ENCODE measurements at places on chromosomes 7 and 10.

- no peak for DNase-seq
Measured at GRCh38 chr10:116748041-116748440, 5.7 kb upstream of the HSPA12A start.

DNA sequence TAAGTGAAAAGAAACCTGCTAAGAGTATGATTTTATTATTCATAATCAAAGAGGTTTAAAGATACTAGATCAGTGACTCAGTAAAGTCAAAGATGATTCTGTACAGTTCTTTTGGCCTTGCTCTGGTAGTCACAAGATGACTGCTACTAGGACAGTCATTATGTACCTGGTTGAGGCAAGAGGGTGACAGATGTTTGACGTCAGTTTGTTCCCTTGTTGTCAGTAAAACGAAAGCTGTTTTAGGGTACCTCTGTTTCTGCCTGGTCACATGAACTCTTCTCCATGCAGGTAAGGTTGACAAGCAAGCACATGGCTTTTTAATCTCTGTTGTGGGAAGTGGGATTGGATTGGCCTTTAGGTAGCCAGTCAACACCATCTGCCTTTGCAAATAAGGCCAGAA, 308.0 kb downstream of the EXOC4 start:
- no peak for DNase-seq

DNA sequence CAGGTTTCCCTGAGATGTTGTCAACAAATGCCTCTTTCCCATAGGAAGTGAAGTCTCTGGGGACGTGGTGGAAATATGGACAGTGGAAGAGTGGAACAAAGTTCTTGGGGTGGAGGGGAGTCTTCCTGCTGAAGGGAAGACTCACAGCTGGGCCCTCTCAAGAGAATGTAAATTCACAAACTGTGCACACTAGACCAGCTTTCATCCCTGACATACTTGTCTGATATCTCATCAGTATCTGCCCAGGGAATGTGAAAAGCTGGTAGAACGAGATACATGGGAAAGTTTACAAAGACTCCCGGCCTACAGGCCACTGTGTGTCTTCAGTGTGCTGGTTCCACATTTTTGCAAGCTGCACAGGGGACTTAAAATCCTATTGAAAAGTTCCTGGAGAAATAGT, 16.7 kb upstream of the CCDC3 start:
- DNase-seq, result no peak

GRCh38 chr7:74479961-74480829, 26.5 kb downstream of the GTF2IRD1 start:
- DNase-seq, result no peak

DNA sequence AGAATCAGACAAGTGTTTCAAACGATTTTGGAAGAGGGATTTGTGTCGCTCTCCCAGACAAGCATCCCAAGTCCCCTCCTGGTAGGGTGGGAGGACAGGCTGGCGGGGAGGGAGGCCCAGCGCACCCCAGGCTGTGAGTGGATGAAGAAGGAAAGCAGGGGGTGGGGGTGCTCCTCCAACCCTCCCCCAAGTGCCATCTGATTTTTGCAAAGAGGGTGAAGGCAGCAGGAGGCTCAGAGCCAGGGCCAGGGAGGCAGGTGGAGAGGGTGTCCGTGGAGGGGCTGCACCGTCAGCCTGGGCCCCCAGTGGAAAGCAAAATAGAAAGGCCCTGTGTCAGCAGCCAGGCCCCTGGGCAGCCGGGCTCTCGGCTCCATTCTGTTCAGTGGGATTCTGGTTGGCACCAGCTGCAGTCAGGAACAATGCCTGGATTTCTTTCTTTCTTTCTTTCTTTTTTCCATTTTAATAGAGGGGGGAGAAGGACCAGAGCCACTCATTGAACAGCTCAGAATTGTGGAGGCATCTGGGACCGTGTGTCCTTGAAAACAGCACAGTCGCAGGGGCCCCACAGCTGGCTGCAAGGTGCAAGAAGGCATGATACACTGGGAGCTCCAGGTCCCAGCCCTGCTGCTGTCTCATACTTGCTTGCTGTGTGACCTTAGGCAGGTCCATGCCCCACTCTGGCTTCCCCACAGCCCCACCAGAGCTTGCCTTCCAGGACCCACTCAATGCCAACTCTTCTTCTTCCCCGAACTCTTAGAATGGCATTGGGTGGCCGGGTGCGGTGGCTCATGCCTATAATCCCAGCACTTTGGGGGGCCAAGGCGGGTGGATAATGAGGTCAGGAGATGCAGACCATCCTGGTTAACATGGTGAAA, 7.1 kb upstream of the ZMIZ1 start:
- no peak for DNase-seq

- no peak for DNase-seq
Measured at GRCh38 chr7:19621740-19622139, 87.1 kb downstream of the POLR1F start.

- no peak for DNase-seq
Measured at GRCh38 chr7:27685209-27685608, 22.5 kb upstream of the HIBADH start.

GRCh38 chr10:130771491-130771946, 540.0 kb downstream of the TCERG1L start:
- DNase-seq, result no peak

DNA sequence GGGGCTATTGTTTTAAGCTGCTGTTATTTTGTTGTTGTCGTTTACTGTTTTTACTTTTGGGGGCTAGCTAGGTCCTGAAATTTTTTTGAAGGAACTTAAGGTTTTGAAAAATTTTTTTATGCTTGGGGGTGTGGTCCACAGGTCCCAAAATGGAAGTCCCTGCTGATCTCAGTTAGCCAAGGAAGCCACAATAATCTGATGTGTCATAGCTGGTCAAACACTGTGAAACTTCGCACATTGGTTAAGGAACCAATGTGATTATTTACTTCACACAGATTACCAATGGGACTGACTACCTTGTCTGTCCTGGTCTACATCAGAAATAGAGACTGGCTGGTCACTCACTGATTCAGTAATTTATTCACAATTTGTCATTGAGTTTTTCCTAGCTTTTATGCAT, 29.5 kb upstream of the HYCC1 start:
- DNase-seq, result no peak

DNA sequence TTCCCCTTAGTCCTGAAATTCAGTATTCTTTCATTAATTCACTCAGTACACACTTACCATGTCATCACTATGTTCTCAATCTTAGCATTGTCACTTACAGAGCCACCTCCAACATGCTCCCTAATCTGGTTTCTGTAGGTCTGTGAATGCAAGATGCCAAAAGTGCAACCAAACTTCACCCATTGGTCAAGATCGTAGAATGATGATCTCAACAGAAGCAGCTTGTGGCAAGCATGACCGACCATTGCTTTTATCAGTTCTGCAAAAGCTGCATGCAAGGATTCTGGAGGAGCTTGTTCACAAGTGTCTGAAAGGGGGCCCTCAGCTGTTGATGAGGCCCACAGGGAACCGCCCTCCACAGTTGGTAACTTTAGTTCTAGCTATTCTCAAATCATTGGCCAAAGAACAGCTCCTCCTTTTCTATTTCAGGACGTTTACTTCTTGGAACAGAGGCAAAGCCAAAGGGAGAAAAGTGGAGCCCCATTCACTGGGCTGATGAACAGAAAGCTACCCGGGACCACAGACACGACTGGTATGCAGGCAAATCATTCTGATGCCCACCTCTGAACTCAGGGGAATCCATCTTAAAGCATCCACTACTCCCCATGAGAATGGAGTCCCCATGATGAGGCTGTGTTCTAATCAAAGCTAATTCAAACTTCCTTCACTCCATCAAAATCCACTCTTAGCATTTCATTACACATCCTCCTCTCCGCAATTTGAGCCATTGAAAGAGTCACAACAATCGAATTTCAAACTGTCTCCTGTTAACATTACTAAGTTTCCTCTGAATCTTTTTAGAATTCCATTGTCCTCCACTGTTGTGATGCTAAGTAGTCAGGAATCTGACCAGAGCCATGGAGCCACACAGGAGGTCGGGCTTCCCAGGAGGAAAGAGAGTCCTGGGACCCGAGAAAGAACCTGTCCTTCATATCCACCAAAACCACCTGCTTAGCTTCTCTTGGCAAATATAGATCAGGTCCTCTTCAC, 13.9 kb downstream of the GRB10 start:
- no peak for DNase-seq

DNA sequence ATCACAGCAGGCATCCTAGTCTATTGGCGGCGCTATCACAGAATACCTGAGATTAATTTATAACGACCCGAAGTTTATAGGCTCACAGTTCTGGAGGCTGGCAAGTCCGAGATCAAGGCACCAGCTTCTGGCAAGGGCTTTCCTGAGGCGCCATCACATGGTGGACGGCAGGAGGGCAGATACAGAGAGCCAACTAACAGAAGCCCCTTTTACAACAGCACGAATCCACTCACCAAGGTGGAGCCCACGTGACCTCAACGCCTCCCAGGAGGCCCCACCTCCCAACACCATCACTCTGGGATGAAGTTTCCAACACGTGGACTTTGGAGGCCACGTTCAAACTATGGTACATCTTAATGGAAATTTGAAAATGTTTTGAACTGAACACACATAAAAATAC, 255.3 kb downstream of the ELFN1 start:
- no peak for DNase-seq

DNA sequence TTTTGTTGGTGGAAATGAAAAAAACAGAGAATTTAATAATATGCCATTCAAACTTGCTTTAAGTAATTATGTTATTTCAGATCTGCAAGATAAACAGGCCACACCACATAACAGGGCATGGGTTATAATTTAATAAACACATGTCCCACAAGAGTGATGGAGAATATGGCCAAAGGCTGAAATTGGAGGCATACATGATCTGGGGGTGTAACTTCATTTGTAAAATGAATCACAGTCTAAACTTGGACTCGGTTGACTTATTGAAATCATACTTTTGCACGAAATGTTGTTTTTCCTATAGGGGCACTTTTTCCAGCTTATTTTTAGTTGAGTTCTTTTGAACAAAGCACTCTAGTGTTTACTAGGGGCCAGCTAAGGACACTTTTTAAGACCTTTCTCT, 151.6 kb downstream of the TMEM26 start:
- no peak for DNase-seq

- no peak for DNase-seq
Measured at GRCh38 chr10:69810097-69810496, 8.4 kb downstream of the COL13A1 start.

- DNase-seq, result no peak
Measured at GRCh38 chr10:87740254-87740655, 77.8 kb downstream of the ATAD1 start.

DNA sequence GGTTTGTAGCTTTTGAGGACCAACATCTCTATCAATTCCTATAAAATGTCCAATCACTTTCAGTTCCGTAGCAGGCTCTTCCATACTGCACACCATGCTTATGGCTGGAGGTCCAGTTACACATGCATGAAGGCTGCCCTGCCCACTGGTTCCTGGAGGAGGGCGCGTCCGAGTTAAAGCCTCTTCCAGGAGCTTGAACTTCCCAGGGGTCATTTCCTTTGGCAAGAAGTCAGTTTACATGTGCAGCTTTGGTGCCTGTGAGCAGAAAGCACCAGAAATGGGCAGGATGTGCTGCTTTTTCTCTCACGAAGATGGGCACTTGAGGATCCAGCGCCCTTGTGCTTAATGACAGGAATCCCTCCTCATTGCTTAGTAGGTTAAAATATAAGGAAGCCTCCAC, 17.6 kb upstream of the PHYH start:
- DNase-seq, result no peak

DNA sequence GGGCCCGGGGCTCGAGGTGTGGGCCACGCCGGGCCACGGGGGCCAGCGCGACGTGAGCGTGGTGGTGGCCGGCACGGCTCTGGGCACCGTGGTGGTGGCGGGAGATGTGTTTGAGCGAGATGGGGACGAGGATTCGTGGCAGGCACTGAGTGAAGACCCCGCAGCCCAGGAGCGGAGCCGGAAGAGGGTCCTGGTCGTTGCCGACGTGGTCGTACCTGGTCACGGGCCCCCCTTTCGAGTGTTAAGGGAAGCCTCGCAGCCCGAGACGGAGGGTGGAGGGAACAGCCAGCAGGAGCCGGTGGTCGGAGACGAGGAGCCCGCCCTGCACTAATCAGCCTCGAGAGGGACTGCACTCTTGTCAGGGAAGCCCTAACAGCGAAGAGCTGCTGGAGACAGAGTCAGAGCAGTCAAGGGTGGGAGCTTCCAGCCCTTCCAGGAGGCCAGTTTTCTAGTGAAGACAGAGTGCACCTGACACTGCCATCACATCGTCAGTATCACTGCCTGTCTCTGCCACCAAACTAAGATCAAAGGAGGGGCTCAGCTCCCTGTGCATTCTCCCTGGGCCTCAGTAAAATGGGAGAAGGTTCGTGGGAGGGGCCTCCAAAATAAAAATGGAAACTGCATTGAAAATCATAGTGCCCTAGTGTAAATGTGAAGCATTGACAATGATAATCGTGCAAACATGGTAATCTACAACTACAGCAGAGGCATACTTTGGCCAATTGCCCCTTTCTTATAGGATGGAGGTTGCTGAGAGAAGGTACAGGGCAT, 1.3 kb downstream of the MBLAC1 start:
- DNase-seq, result no peak

- DNase-seq, result no peak
Measured at GRCh38 chr7:20696002-20696605, 80.6 kb downstream of the ABCB5 start.

- DNase-seq, result no peak
Measured at GRCh38 chr10:99331207-99331803, 2.1 kb downstream of the CNNM1 start.

DNA sequence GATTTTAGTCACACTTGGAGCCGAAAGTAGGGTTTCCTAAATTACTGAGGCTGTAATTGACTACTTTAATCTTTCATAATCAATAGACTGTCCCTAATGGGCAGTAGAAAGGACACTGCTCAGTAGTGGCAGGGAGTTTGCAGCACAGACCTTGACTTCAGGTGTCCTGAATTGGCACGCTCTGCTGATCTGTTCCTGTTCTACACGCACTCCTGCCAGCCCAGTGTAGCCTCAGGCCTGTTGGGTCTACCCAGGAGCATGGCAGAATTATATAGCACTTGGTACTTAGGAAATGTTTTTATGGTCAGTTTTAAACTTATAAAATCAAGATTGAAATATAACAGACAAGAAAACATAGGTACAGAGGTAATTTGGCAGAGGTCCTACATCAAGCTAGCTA, 9.0 kb downstream of the EIF4H start:
- no peak for DNase-seq

- DNase-seq, result no peak
Measured at GRCh38 chr7:1758859-1759521, 88.9 kb downstream of the ELFN1 start.

DNA sequence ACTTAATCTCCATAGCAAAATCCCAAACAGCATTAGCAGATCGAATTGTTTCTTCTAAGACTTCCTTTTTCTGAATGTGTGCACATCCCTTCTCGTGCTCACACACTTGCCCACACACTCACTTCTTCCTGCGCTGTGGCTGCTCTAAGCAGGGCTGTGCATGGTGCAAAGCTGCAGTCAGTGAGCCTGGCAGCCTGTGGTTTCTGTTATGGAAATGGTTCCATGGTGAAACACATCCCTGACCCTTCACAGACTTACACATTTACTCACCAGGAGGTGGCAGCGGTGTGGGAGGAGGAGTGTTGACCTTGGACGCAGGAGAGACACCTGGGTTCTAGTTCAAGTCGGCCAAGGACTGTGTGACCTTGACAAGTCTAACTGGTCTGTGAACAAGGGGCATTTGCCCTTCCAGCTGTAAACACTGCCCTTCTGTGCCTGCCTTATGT, 24.9 kb downstream of the MTURN start:
- no peak for DNase-seq
